ENCODE measurements at places on chromosomes 3 and 15. TPM values are rescaled to one million over a fixed set of nuclear protein-coding genes. Genes with fewer than 3 reads are reported as not detected.

DNA sequence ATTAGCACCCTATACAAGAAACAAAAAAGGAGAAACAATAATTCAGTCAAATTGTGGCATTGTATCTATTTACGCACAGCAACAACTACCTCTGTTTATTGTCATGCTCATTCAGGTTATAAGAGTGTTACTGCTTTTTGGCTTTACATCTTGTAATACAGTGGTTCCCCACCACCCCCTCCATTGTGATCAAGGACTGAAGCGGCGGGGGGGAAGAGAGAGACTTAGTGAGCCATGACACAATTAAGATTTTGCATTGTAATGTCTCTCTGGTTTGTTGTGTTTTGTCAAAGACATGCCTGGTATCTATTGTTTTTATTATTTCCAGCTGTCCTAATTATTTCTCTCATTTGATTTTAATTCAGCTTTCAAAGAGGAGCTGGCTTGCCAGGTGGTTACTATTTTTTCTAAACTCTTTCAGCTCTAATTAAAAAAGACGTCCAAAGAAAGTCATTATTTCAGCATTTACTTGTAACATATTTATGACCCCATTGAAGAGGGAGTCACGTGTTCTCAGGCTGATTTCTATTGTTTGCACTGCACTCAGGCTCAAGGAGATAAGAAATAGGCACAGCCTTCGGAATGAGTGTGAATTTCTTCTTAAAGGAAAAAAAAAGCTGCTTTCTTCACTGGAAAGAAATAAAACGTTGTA is 234.4 kb upstream of the TBL1XR1 start:
- no peaks in the 10 kb centered on the region for H3K36me3 ChIP-seq
- no peak for DNase-seq
- no peak overlapping the region for H3K4me3 ChIP-seq
- no peak overlapping the region for H3K27ac ChIP-seq
- H3K4me1 ChIP-seq: peaks cover 6% of the 10 kb centered on the region
- no peaks in the 10 kb centered on the region for H3K27me3 ChIP-seq

DNA sequence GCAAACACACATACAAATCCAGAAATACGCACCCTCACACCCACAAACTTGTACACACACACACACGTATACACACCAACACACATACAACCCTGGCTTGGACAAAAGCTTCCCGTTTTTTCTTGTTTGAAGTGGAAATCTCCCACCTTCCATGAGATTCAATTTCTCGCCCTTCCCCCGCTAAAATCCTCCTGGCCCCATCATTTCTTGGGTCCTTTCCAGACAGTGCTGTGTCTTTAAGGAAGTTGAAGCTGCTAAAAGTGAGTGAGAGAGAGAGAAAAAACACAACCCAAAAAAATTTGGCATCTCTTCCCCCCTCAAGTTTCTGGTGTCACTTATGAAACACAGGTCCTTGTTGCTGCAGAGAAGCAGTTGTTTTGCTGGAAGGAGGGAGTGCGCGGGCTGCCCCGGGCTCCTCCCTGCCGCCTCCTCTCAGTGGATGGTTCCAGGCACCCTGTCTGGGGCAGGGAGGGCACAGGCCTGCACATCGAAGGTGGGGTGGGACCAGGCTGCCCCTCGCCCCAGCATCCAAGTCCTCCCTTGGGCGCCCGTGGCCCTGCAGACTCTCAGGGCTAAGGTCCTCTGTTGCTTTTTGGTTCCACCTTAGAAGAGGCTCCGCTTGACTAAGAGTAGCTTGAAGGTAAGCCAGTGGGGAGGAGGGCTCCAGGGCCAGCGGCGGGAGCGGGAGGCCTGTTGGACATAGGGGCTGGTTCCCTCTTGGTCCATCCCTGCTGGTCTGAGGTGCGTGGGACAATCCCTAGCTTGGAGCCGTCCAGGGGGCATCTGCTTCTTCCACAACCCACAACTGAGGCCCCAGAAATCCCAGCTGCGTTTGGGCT is at the start of gene ISLR:
TSS of gene ISLR (plus strand) at position 331 of the 839 bp plus-strand sequence. CDS start 1,149 bp downstream, outside the sequence.
- H3K36me3 ChIP-seq: no peaks in the 10 kb centered on the region
- H3K4me1 ChIP-seq: no peaks in the 10 kb centered on the region
- H3K27me3 ChIP-seq: no peaks in the 10 kb centered on the region
- no peak within 1 kb of the TSS for H3K4me3 ChIP-seq
- no peak within 1 kb of the TSS for H3K27ac ChIP-seq

GRCh38 chr3:125281381-125281780 is 68.8 kb upstream of the SLC12A8 start:
- H3K27ac ChIP-seq: no peak overlapping the region
- H3K27me3 ChIP-seq: no peaks in the 10 kb centered on the region
- DNase-seq: no peak

DNA sequence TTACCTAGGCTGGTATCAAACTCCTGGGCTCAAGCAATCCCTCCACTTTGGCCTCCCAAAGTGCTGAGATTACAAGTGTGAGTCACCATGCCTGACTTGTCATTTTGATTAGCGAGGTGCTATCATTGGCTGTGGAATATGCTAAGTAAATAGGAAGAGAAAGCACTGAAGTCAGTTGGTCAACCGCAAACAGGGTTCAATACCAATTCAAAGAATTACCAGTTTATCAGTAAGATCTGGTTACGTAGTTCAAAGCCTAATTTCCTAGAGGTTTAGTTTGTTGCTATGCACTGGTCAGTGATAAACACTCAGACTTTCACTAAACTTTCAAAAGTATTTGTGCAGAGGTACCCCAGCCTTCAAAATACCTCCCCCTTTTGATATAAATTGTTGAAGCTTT is 29.5 kb downstream of the GLB1 start:
- no peak overlapping the region for H3K4me3 ChIP-seq
- H3K27ac ChIP-seq: no peak overlapping the region
- H3K36me3 ChIP-seq: no peaks in the 10 kb centered on the region
- no peaks in the 10 kb centered on the region for H3K27me3 ChIP-seq

GRCh38 chr15:93943586-93943985 is 287.8 kb upstream of the MCTP2 start:
- no peak for DNase-seq
- no peak overlapping the region for H3K4me3 ChIP-seq
- H3K27me3 ChIP-seq: no peaks in the 10 kb centered on the region
- no peaks in the 10 kb centered on the region for H3K4me1 ChIP-seq
- no peak overlapping the region for H3K27ac ChIP-seq

- H3K4me1 ChIP-seq: no peaks in the 10 kb centered on the region
- H3K27ac ChIP-seq: no peak overlapping the region
- H3K27me3 ChIP-seq: no peaks in the 10 kb centered on the region
- H3K36me3 ChIP-seq: no peaks in the 10 kb centered on the region
- DNase-seq: no peak
These were observed 75.7 kb upstream of the FBN1 start for GRCh38 chr15:48721061-48721810.

DNA sequence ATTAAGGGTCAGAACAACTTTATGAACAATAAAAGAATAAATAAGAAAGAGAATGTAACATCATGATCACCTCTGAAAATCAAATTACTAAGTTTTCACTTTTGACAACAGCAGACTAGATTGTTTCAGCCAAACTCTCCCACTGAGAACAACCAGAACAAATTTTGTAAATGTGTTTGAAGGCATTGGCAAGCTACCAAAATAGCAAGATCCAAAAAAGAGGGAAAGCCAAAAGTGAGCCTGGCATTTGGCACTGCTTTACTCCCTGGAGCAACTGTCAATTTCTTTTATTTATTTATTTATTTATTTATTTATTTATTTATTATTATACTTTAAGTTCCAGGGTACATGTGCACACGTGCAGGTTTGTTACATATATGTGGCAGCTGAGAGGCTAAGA is 67.2 kb downstream of the CFAP44 start:
- H3K4me1 ChIP-seq: no peaks in the 10 kb centered on the region
- no peaks in the 10 kb centered on the region for H3K27me3 ChIP-seq
- no peak overlapping the region for H3K4me3 ChIP-seq

DNA sequence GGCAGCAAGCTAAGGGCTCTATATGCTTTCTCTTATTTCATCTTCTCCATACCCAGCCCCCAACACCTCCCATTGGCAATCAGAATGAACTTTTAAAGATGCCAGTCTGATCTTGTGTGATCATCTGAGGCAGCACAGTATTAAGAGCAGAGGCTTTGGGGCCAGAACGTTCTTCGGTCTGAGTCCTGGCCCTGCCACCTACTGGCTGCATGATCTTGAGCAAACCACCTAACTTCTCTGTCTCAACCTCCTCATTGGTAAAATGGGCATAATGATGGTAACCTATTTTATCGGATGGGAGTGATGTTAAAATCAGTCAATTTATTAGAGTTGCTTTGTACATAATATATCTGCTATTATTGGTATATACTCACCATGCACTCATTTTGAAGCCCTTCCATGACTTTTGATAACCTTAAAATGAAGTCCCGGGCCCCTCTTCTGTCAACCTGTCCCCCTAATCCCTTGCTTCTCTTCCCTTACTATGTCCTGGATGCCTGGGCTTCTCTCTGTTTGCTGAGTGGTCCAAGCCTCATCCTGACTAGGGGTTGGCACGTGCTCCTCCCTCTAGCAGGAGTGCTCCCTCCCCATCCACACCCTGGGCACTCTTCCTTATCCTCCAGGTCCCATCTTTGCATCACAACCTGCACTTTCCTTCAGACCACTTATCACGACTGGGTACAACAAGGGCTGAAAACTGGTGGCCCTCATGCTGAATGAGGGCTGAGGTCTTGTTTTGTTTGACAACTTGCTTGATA is 6.3 kb downstream of the EFCAB12 start:
- H3K4me3 ChIP-seq: no peak overlapping the region
- H3K4me1 ChIP-seq: peaks cover 12% of the 10 kb centered on the region
- H3K36me3 ChIP-seq: no peaks in the 10 kb centered on the region
- H3K27ac ChIP-seq: no peak overlapping the region
- no peak for DNase-seq

GRCh38 chr3:153928851-153929250 is 192.3 kb upstream of the ARHGEF26 start:
- no peak overlapping the region for H3K4me3 ChIP-seq
- H3K36me3 ChIP-seq: no peaks in the 10 kb centered on the region
- no peak overlapping the region for H3K27ac ChIP-seq
- no peaks in the 10 kb centered on the region for H3K27me3 ChIP-seq
- no peaks in the 10 kb centered on the region for H3K4me1 ChIP-seq

DNA sequence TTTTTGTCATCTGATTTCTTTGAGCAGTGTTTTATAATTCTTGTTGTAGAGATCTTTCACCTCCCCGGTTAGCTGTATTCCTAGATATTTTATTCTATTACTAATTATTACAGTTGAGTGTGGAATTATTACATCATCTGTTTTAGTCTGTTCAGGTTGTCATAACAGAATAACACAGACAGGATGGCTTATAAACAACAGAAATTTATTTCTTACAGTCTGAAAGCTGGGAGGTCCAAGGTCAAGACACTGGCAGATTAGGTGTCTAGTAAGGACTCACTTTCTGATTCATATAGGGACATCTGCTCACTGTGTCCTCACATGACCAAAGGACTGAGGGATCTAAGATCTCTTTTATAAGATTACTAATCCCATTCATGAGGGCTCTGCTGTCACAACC is 121.3 kb upstream of the THBS1 start:
- DNase-seq: no peak
- no peaks in the 10 kb centered on the region for H3K36me3 ChIP-seq
- H3K27me3 ChIP-seq: no peaks in the 10 kb centered on the region
- no peak overlapping the region for H3K4me3 ChIP-seq

- H3K27ac ChIP-seq: no peak overlapping the region
- no peaks in the 10 kb centered on the region for H3K36me3 ChIP-seq
- no peaks in the 10 kb centered on the region for H3K4me1 ChIP-seq
- H3K27me3 ChIP-seq: no peaks in the 10 kb centered on the region
- no peak overlapping the region for H3K4me3 ChIP-seq
These were observed 449.0 kb upstream of the LMCD1 start for GRCh38 chr3:8052659-8053058.

DNA sequence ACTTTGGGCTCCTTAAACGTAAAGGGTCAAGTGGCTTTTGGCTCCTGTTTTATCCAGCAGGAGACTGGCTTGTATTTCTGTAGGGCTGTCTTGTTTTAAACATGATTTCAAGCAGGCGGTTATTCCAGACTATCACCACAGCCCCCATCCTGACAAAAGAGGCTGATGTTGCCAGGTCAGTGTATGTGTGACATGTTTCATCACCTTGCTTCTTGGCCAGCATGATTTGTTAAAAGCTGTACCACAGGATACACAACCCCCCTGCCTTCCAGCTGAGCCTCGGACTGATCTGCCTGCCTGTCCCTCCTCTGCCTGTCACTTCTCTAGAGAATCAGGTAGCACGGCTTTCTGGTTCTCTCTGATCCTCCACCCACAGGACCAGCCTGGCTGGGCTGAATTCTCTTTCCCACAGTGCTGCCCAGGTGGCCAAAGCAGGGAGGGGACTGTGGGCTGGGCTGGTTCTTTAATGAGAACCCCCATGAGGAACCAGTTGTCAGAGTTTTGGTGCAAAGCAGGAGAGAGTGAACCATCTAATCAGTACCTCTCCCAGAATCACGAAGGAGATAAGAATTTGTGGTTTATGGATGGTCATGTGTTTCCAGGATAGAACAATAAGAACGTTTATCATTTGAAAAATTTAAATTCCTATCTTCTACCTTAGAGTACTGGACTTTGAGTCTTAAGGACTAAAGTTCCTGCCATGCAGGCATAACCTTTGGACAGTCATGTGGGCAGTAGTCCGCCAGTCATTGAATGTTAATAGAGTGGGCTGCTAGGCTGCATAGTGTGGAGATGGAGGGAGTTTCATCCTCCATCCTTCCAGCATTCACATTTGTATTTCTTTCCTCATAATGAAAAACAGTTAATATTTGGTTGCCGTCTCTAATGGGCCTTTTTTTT is 8.8 kb downstream of the ABHD6 start:
- H3K27me3 ChIP-seq: no peaks in the 10 kb centered on the region
- H3K4me1 ChIP-seq: peaks cover 8% of the 10 kb centered on the region
- peaks cover 8% of the 10 kb centered on the region for H3K36me3 ChIP-seq
- DNase-seq: no peak

GRCh38 chr3:127409421-127410136 is 121.7 kb upstream of the PRR20G start:
- no peaks in the 10 kb centered on the region for H3K27me3 ChIP-seq
- no peaks in the 10 kb centered on the region for H3K36me3 ChIP-seq
- H3K27ac ChIP-seq: no peak overlapping the region
- H3K4me3 ChIP-seq: no peak overlapping the region

GRCh38 chr15:73303636-73304035 is 65.1 kb downstream of the HCN4 start:
- no peaks in the 10 kb centered on the region for H3K36me3 ChIP-seq
- no peak overlapping the region for H3K4me3 ChIP-seq
- H3K27ac ChIP-seq: no peak overlapping the region
- H3K4me1 ChIP-seq: no peaks in the 10 kb centered on the region

DNA sequence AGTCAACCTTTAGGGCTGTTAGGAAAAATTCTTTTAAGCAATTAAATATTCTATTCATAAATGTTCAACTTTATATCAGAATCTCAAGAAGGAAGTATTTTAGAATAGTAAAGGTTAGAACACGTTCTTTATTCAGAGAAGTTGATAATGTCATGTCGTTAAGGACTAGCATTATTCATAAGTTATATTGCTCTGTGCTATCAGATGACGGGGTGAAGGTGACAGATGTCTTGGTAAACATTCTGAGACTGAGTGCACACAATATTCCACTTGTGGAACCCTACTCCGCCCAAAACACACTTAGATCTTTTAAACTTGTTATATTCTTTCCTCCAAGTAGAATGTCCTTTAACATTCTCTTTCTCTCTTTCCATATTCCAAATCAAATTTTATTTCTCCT is 7.9 kb downstream of the AP4E1 start:
- H3K4me1 ChIP-seq: peaks cover 8% of the 10 kb centered on the region
- H3K27me3 ChIP-seq: no peaks in the 10 kb centered on the region

Gene KLHL6
- total RNA-seq: 72.6 TPM

Gene CTXN2
- 0.10 TPM for total RNA-seq

Gene HAPLN3
- 7.5 TPM for total RNA-seq

Gene SLTM
- total RNA-seq: 188 TPM

Gene ZPLD1
- total RNA-seq: not detected

Gene ECE2
- not detected for total RNA-seq

Gene CELSR3
- 2.5 TPM for total RNA-seq

Gene GPR62
- not detected for total RNA-seq

Gene SKOR1
- total RNA-seq: 0.32 TPM

Gene GHRL
- total RNA-seq: 2.8 TPM

Gene ST8SIA2
- not detected for total RNA-seq

Gene ADCY5
- total RNA-seq: not detected

Gene DAZL
- not detected for total RNA-seq

Gene MNS1
- total RNA-seq: not detected

Data from B cell (primary cell).